ENCODE measurements at places on chromosomes 7 and 10. TPM values are rescaled to one million over a fixed set of nuclear protein-coding genes. Genes with fewer than 3 reads are reported as not detected.

DNA sequence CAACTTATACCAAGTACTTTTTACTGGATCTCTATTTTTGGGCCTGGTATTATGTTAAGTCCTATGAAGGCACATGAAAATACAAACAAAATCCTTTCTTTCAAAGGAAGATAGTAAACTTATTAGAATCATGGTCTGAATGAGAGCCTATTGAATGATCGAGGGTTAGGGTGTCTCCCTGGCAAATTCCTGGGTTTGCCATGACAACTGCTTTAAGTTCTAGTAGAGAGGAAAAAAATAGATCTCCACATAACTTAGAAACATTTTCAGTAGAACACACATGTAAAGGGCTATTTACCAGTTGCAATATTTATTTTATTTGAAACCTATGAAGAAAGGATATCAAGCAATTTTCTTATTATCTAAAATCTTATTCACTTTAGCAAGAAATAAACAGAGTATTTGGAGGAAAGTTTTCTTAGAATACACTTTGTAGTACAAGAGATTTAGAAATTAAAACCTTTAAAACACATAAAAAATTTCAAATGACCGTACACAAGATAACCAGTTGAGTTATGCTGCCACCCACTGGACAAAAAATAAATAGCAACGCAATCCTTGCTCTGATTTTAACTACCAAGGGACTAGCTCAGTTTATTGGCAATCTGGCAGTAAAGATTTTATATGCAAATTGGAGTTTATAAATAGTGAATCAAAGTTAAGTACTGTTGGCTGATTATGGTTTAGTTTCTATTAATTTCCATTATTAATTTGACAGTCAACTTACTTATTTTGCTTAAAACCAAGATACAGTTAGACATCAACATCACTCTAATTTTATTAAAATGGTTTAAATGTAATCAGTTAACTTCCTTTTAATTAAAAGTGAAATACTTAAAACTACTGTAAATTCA lies 33.9 kb downstream of the CACUL1 start:
- no peak overlapping the region for H3K4me3 ChIP-seq
- no peaks in the 10 kb centered on the region for H3K4me1 ChIP-seq
- peaks cover 2% of the 10 kb centered on the region for H3K36me3 ChIP-seq
- H3K27me3 ChIP-seq, result no peaks in the 10 kb centered on the region

- peaks cover 11% of the 10 kb centered on the region for H3K4me1 ChIP-seq
- no peak overlapping the region for H3K27ac ChIP-seq
- H3K27me3 ChIP-seq, result no peaks in the 10 kb centered on the region
These were observed 5.4 kb upstream of the CYREN start for GRCh38 chr7:135175931-135176330.

- DNase-seq, result no peak
- H3K27ac ChIP-seq, result no peak overlapping the region
- peaks cover 9% of the 10 kb centered on the region for H3K27me3 ChIP-seq
- no peaks in the 10 kb centered on the region for H3K36me3 ChIP-seq
- no peak overlapping the region for H3K4me3 ChIP-seq
These were observed 21.0 kb upstream of the ASB15 start for GRCh38 chr7:123580406-123581161.

DNA sequence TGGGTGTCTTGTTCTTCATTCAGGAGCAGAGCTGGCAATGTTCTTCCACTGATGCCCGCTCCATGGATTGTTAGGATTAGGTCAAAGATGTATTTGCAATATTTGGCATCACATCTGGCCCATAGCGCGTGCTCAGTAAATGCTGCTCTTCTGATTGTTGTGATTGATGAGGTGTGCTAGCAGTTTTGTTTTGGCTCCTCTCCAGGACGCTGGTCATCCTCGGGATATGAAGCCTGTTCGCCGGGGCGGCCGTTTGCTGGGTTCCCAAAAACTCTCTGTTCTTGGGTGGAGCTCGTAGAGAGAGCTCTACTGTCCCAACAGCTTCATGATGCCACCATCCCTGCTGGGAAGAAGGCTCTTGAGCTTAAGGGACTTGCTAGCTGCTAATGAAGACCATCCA lies 96.9 kb downstream of the XRCC2 start:
- H3K4me1 ChIP-seq, result no peaks in the 10 kb centered on the region
- no peaks in the 10 kb centered on the region for H3K27me3 ChIP-seq
- no peak overlapping the region for H3K4me3 ChIP-seq

The CCDC7 gene
- total RNA-seq, result 69.4 TPM

DNA sequence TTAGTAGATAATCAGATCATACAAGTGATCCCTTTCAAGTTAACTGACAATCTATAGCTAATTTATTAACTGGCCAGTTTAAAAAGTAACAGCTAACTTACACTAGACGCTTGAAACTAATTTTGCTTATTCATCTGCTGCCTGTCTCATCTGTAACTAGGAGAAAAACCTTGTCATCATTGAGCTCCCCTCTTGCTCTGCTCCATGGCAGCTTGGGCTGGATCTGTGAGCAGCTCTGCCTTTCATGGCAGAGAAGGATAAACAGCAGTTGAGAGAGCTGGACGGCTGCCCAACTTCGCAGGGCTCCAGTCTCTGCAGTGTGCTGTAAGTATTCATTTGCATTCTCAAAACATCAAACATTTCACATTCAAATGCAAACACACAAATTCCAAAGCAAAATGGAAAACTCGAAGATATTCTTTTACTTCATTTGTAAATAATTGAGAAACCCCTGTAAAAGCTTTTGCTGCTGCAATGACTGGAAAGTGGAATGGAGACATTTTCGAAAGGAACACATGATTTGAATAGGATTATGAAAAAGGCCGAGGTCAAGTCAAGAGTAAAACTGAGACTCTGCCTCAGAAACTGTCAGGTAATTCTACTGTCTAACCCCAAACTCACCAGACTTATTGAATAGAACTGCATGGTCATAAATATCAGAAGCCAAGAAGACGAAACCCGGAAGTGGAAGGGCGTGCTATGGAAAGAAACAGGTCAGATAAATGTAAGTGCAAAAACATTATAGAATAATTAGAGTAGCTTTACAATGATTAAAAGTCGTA lies 17.6 kb downstream of the SLC35B4 start:
- H3K4me3 ChIP-seq, result no peak overlapping the region
- no peaks in the 10 kb centered on the region for H3K4me1 ChIP-seq
- H3K36me3 ChIP-seq, result peaks cover 65% of the 10 kb centered on the region
- H3K27ac ChIP-seq, result no peak overlapping the region
- DNase-seq, result no peak

The PRKCQ gene
- total RNA-seq, result 43.9 TPM
